ENCODE measurements at places on chromosomes 4 and X. TPM values are rescaled to one million over a fixed set of nuclear protein-coding genes. Genes with fewer than 3 reads are reported as not detected.

The SULT1E1 gene
- 8.4 TPM for total RNA-seq

The PIN4 gene
- 13.7 TPM for total RNA-seq

The NAA11 gene
- total RNA-seq, result not detected

The HSFX1 gene
- 1.7 TPM for total RNA-seq

The CTAG1B gene
- total RNA-seq, result not detected

The GASK1B gene
- 10.3 TPM for total RNA-seq

The DMRTC1 gene
- not detected for total RNA-seq

The SLC6A14 gene
- total RNA-seq, result not detected

The MAPK10 gene
- total RNA-seq, result 265 TPM

The PLXNB3 gene
- total RNA-seq, result 0.47 TPM

The NSDHL gene
- 14.5 TPM for total RNA-seq

The ADAM29 gene
- 0.31 TPM for total RNA-seq

The CENPVL3 gene
- 0.47 TPM for total RNA-seq

The PABPC1L2A gene
- 0.78 TPM for total RNA-seq

The MAMLD1 gene
- total RNA-seq, result 0.94 TPM

The LEF1 gene
- total RNA-seq, result 6.9 TPM

The PAGE1 gene
- total RNA-seq, result not detected

The PCDH19 gene
- 25.7 TPM for total RNA-seq

The ARAP2 gene
- 91.2 TPM for total RNA-seq

The LINC00632 gene
- 44.6 TPM for total RNA-seq

Data from occipital lobe (tissue), 3 donors.